ENCODE measurements at places on chromosomes 5 and 9. TPM values are rescaled to one million over a fixed set of nuclear protein-coding genes. Genes with fewer than 3 reads are reported as not detected.

Gene MCC
- 43.6 TPM for total RNA-seq

Gene BTNL3
- not detected for total RNA-seq

Gene SLC23A1
- not detected for total RNA-seq

Gene FST
- total RNA-seq: 277 TPM

Gene SLC25A2
- total RNA-seq: 0.39 TPM

Gene CLK4
- total RNA-seq: 44.4 TPM
